OCI-M1 (cell line): ENCODE measurements at places on chromosomes 1 and 21.

DNA sequence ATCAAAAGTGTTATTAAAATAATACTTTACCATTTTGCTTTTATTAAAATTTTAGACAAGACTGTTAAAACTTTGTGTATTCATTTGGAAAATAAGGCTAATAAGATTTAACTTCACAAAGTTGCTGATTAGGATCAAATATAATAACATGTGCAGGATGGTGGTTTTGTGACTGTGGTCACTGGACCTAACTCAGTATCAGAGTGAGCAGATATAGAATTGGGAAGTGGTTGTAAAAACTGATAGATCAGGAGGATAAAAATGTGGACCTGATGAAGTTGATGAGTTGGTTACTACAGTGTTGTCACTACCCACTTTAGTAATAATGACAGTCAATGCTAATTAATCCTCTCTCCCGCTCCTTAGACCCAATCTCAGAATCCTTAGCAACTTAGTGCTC is 186.4 kb downstream of the AKT3 start:
- no peak for DNase-seq

- DNase-seq, result no peak
Observed at GRCh38 chr1:117173006-117173405, 37.7 kb downstream of the VTCN1 start.

- DNase-seq, result peak; percentile 85
Observed at GRCh38 chr1:9867408-9868243, 42.4 kb downstream of the CTNNBIP1 start.

DNA sequence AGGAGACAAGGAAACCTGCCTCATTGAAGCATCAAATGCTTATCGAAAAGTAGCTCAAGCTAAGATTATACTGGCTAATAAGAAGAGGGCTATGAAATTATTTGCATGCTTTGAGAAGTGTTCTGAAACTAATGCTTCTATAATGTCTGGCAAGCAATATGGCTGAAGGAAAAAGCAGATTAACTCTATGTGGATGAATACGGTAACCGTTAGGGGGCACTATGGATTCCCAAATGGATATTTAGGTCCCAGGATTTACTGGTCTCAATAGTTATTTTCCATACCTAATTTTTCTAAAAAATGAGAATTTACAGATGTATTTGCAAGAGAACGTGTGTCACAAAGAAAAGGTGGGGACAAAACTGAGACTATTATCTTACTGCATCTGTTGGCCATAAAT is 34.6 kb upstream of the RRP15 start:
- peak; percentile 27 for DNase-seq

- no peak for DNase-seq
Observed at GRCh38 chr1:81548918-81549587, 251.7 kb upstream of the ADGRL2 start.

- DNase-seq, result no peak
Observed at GRCh38 chr1:73623946-73624345, 574.0 kb downstream of the LRRIQ3 start.

DNA sequence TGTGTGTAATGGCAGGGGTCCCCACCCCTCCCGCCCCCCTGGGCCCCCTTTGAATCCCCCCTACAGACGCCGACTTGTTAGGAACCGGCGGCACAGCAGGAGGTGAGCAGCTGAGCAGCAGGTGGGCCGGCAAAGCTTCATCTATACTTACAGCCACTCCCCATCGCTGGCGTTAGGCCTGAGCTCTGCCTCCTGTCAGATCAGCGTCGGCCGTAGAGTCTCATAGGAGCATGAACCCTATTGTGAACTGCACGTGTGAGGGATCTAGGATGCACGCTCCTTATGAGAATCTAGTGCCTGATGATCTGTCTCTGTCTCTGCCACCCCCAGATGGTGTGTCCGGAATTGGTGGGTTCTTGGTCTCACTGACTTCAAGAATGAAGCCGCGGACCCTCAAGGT is 14.9 kb upstream of the VPS26C start:
- DNase-seq, result peak; percentile 55

DNA sequence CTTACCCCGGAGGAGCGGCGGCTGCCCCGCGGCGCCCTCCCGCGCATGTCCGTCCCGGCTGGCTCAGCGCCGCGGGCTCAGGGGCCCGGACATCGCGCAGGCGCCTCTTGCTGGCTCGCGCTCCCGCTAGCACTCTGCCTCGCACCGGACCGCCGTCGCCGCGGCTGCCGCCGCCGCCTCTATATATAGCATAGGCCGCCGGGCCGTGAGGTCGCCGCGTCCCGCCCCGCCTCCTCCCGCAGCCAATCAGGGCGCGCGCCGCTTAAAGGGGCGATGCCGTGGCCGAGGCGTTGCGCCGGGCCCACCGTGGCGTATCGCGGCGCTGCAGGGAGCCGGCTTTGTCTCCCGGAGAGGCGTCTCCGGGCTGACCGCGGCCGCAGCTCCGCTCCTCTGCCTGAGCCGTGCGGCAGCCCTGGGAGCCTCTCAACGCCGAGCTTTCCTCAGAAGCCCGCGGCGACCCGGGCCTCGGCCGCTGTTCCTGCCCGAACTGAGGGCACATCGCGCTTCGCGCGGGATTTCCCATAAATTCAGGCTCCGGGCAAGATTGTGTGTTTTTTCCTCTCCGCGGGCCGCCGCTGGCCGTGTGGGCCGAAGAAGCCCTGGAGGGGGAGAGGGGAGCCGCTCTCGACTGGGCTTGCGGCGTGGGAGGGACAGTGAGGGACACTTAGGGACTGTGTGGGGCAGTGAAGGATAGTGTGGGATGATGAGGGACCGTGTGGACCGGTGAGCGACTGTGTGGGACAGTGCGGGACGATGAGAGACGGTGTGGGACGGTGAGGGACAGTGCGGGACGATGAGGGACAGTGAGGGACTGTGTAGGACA is at the start of gene ERRFI1:
Gene ERRFI1, minus strand, starts transcription at position 157 of the 823 bp plus-strand sequence. CDS start 10,690 bp downstream, outside the sequence.
- DNase-seq, result no peak

DNA sequence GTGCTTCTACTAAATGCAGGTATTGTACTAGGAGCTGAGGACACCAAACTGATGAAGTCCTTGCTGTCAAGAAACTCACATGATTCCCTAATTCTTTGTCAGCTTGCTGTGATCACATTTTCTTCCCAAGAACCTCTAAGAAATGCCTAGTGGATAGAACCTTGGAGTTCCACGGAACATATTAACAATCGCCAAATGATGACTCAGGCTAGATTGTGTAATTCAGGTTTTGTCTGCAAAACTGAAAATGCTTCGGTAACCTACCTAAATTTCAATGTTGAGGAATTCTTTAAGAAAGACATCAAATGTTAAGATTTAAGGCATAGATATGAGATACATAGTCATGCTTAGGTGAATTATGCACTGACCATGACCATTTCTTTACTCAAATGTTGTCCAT is 1.7 kb upstream of the GADD45A start:
- DNase-seq, result peak; percentile 44

- DNase-seq, result no peak
Observed at GRCh38 chr21:20822666-20823065, 175.5 kb upstream of the NCAM2 start.

DNA sequence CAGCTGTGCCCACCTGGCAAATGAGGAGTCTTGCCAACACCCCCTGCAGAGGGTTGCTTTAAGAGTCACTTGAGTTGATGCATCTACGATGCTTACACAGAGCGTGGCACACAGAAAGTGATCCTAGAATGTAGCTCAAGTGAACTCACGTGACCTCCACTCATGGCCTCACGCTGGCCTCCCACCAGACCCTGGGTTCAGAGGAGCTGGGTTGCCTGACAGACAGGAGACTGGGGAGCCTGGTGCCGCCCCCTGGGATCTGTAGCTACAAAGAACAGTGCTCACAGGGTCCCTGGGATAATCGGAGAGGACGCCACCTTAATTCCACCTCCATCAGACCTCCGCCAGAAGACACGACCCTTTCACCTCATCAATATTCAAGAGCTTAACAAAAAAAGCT is 81.4 kb upstream of the CASZ1 start:
- DNase-seq, result no peak
